Activated naive CD8-positive, alpha-beta T cell treated with anti-CD3 and anti-CD28 coated beads, Interleukin-2, amount 10 ng/mL, durations not matched to agents 7 days and 5 days (primary cell): ENCODE measurements at places on chromosomes 6 and 20. TPM values are rescaled to one million over a fixed set of nuclear protein-coding genes. Genes with fewer than 3 reads are reported as not detected.

The ULBP3 gene
- total RNA-seq = 0.94 TPM

GRCh38 chr6:22253955-22254655, 42.7 kb downstream of the PRL start:
- DNase-seq = no peak

GRCh38 chr20:56957737-56958553, 308.5 kb downstream of the BMP7 start:
- no peak for DNase-seq

The BPIFA1 gene
- not detected for total RNA-seq

GRCh38 chr20:16952965-16953364, 204.8 kb downstream of the OTOR start:
- no peak for DNase-seq

DNA sequence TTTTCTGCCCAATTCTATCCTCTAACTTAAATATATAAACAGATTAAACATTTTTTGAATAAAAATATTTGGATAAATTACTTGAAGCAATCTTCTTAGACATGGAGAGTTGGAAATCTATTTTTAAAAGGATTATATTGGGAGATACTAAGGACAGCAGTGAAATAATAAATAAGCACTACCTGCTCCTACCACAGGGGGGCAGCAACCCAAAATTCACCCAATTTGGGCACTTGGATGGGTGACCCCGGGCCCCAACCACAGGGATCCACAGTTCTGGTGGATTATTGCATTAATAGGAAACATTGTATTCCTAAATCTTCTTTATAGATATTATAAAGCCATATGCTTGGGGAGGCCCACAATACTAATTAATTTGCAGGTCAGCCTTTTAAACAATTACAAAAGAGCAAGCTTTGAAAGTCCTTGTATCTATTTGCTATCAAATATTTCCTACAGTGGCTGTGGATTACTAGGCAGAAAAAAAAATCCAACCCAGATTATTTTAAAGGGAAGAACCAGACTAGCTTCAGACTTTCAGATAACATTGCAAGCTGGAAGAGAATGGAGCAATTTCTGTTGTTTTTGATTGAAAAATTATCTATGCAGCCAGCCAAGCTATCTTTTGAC, 66.4 kb upstream of the PDE10A start:
- DNase-seq = no peak

DNA sequence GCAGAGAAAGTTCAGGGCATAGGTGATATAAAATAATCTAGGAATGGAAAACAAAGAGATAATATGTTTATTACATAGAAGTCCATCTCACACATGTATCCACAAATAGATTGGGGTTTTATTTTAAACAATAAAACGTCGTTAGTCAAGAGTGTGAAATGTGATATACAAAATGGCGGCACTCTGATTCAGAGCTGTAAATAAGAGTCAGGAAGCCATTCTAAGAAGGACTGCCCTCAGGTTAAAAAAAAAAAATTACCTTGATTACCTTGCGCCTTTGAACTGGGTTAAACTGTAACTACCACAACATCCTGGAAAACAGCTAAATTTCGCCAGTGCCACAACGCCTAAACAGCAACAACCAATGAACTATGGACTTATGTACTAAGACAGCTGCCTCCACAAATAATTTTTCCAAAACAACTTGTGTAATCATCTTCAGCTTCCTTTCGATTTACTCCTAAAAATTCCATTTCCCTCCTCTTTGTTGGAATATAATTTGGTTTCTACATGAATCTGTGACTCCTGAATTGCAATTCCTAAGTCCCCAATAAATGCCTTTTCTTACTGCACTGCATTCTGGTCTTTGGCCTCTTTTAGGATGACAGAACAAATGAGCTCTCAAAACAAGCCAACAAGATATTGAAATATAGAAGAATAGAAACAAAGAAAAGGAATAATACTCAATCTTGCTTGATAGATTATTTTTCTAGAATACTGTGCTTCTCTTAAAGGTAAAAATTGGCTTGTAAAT, 1019.5 kb upstream of the MAP3K7 start:
- no peak for DNase-seq
